Right atrium auricular region (tissue), 2 donors: ENCODE measurements at places on chromosomes 1 and 21. TPM values are rescaled to one million over a fixed set of nuclear protein-coding genes. Genes with fewer than 3 reads are reported as not detected.

The NEXN gene
- 269 TPM for total RNA-seq

GRCh38 chr1:27576806-27577227, 27.1 kb downstream of the AHDC1 start:
- DNase-seq = peak; percentile 57

- no peak for DNase-seq
Measured at GRCh38 chr1:31614414-31615005, 3.0 kb upstream of the HCRTR1 start.

DNA sequence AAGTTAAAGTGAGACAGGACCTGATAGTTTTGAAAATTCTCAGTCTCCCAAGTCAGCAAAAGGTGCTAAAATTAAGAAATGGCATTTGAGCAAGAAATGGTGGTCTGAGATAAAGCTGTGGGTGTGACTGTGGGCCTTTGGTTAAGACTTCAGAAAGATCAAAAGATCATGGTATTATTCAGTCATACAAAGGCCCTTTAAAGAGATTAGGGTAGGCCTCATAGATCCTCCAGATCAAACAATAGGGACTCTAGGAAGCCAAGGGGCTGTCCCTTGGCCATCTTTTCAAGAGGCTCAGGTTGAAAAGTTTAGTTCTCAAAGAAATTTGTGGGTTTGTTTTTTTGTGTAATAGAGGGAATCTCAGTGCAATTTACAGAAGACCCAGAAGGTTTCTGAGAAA, 8.4 kb downstream of the HMGB4 start:
- no peak for DNase-seq

The PTGS2 gene
- 2.5 TPM for total RNA-seq

The RCAN3 gene
- 5.0 TPM for total RNA-seq

The ANGPTL1 gene
- 29.6 TPM for total RNA-seq

DNA sequence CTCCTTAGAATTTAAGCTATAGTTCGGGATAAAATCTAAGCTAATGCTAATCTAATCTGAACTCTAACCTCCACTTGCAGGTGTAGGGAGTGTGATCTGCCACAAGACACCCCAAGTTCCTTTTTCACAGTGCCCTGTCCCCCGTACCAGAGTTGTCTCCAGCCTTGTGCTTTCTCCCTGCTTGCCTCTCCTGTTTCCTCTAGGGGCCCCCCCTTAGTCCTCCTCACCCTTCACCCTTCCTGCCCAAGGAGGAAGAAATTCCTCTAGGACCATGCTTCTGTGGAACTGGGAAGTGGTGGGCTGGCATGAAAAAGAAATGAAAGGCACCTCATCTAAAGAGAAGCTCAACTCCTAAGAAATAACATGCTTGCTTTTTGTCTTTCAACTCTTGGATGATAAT, 50.2 kb upstream of the BCL9 start:
- no peak for DNase-seq

- DNase-seq = no peak
Measured at GRCh38 chr1:154845174-154845573, 24.9 kb downstream of the KCNN3 start.

GRCh38 chr1:162248854-162249535, 127.7 kb downstream of the SPATA46 start:
- no peak for DNase-seq

- no peak for DNase-seq
Measured at GRCh38 chr1:15288173-15288926, 41.3 kb downstream of the FHAD1 start.
